ENCODE measurements at places on chromosomes 3 and 15.

DNA sequence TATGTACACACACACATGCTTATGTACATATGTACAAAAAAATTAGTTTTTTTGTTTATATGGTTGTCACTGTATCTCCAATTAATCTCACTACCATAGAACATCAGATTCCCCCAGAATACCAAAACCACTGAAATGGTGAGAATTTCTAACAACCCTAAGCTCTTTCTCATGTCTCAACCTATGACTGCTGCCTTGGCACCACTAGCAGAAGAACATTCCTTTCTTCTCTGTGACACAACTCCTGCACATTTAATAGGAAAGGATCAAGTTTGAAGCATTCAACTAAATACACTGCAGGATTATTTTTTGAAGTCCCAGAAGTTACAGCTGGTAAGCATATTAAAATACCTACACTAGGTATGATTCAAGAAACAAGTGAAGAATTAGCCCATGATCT, 109.6 kb downstream of the FAM174B start:
- no peak for DNase-seq

DNA sequence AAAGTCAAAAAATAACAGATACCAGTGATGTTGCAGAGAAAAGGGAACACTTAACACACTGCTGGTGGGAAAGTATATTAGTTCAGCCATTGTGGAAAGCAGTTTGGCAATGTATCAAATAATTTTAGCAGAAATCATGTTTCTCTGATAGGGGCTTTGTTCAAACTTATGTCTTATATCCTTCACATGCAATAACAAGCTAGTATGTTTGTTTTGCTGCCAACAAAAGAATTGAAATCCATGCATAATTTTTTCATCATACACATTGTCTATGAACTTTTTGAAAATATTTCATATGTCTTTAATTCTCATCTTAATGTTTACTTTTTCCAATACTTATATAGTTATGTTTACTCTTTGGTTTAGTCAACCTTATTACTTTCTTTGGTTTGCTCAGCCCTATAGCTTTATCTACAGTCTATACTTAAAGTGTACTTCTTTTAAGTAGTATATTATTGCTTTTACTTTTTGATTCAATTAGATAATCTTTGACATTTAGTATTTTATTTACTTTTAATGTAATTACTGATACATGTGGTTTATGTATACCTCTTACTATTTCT, 639.6 kb upstream of the CBLB start:
- DNase-seq = no peak

- DNase-seq = no peak
Observed at GRCh38 chr3:113133140-113133539, 78.2 kb upstream of the BOC start.

GRCh38 chr15:31049682-31050615, 51.6 kb downstream of the TRPM1 start:
- DNase-seq = no peak

GRCh38 chr3:108281670-108282069, 14.7 kb upstream of the HHLA2 start:
- no peak for DNase-seq

GRCh38 chr15:24856397-24857390, 98.1 kb upstream of the SNRPN start:
- no peak for DNase-seq

- no peak for DNase-seq
Observed at GRCh38 chr3:5169807-5170206, 17.7 kb upstream of the EDEM1 start.

DNA sequence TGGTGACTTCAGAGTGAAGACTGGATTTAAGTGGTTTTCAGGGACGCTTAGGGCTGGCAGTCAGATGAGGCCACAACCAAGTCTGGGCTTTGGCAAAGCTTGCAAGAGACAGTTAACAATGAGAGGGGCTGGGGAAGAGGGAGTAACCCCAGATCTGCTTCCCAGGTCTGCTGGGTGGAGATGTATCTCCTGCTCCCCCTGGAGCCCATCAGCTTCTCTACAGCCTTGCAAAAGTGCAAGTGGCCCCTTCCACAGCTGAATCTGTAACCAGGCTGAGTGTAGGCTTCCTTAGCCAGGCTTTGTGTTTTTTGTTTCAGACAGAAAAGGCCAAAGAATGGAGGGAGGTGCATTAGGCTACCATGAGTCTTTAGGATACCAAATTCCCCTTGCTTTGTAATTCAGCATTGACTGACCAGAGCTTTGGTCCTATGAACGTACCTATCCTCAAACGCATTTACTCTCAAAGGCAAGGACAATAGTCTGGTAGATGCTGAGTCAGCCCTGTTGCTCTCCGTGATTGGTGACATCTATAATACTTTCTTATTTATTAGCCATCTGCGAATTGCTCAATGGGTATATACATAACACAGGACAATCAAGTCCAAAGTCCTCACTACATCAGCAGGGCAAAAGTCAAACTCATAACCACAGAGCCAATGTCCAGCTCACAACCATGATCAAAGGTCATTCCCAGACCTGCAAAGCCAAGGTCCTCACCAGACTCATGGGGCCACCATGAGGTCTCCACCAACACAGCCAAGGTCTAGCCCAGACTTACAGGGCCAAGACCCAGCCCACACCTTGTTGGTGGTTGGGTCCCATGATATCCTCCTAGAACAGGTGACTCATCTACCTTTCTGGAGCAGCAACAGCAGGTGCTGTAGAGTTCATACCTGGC, 17.1 kb downstream of the CCDC13 start:
- no peak for DNase-seq

DNA sequence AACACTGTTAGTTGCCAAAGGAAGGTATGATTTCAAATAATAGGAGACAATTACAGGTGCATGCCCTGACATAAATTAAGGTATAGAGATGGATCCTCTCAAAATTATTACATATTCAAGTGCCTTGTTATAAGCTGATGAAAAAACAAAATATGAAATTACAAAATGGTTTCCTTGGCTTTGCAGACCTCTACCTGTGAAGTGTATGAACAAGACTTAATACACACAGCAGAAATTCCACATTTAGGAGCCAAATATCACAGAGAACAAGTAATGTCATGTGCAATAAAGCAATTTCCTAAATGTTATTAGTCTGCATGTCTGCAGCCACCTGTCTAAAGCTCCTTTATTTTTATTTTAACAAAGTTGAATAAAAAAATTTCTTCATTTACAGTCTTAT, 151.5 kb downstream of the ALCAM start:
- DNase-seq = no peak

GRCh38 chr3:48928679-48929078, 10.0 kb downstream of the ARIH2 start:
- DNase-seq = no peak

DNA sequence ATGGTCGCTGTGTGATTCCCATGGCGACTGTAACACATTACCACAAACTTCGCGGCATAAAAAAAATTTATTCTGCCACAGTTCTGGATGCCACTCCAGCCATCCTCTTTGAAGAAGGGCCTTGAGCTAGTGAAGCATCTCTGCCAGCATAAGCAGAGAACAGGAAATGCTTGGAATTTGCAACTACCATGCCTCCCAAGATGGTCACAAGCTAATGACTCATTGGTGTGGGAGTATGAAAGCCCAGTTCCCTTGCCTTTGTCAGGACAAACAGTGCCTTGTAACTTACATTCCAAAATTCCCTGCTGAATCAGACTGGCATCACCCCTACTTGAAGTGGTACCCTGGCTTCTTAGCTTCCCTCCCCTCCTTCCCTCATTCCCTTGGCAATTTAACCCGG, 129.7 kb downstream of the PROS1 start:
- DNase-seq = no peak

GRCh38 chr3:30752970-30753369, 141.5 kb downstream of the GADL1 start:
- DNase-seq = no peak

- no peak for DNase-seq
Observed at GRCh38 chr3:14899993-14900618, 47.3 kb upstream of the NR2C2 start.

- no peak for DNase-seq
Observed at GRCh38 chr15:55917881-55918296, 75.5 kb downstream of the NEDD4 start.

- no peak for DNase-seq
Observed at GRCh38 chr15:46170326-46170725, 535.5 kb downstream of the SQOR start.

- DNase-seq = no peak
Observed at GRCh38 chr3:127886231-127886955, 28.6 kb upstream of the KBTBD12 start.

- peak; percentile 60 for DNase-seq
Observed at GRCh38 chr15:34721802-34722438, 32.9 kb downstream of the GJD2 start.

GRCh38 chr3:77381431-77381830, 341.5 kb downstream of the ROBO2 start:
- no peak for DNase-seq

DNA sequence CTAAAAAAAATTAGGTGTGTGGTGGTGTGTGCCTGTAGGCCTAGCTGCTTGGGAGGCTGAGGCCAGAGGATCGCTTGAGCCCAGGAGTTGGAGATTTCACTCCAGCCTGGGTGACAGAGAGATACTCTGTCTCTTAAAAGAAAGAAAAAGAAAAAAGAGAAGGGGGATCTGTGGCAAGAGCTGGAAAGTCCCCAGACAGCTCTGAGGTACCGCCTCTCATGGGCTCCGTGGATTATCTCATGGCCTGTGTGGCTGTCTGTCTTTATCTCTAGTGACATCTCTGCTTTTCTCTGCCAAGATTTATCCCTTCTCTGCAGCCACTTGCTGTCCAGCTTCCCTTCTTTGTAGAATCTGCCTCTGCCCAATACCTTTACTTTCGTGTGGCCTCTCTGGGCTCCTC, 5.7 kb downstream of the EXOSC7 start:
- no peak for DNase-seq

- no peak for DNase-seq
Observed at GRCh38 chr3:4162096-4162495, 141.1 kb upstream of the SETMAR start.

GRCh38 chr3:119240101-119240590, 532 bp downstream of the B4GALT4 start:
- DNase-seq = no peak

DNA sequence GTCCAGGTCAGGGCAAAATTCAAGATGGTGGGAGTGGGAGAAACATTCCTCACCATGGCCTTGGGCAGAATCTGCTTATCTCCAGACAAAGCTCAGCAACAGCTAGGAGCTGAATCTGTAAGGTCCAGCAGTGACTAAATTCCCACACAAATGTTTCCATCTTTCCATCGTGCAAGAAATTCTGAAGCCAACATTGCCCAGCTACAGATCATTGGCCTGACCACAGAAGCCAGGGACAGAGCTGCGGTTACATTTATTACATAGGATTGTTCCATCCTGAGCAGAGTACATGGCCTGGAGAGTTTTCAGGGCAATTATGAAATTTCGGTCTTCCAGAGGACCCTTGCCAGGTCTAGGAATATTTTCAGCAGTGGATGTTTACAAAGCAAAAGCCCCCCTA, 100.3 kb downstream of the LIPC start:
- DNase-seq = no peak

- DNase-seq = no peak
Observed at GRCh38 chr3:59749291-59749690, 699.5 kb upstream of the CFAP20DC start.

- DNase-seq = no peak
Observed at GRCh38 chr15:43762824-43763223, 13.9 kb downstream of the ELL3 start.

GRCh38 chr15:34987609-34988026, 469 bp downstream of the ZNF770 start:
- peak; percentile 10 for DNase-seq

DNA sequence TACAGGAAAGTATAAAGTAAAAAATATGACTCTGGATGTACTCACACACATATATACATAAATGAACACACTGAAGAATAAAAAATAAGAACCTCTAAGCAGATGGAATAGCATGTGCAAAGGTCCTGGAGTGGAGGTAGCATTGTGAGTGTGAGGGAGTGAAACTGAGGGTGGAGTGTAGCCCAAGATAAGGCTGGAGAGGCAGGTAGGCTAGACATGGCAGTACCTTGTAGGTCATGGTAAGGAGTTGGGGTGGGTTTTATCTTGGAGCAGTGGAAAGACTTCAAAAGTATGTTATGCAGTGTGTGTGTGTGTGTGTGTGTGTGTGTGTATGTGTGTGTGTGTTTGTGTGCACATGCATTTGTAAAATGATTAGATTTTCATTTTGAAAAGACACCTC, 49.5 kb downstream of the TLNRD1 start:
- no peak for DNase-seq

GRCh38 chr3:20772869-20773268, 586.9 kb upstream of the SGO1 start:
- DNase-seq = no peak

- no peak for DNase-seq
Observed at GRCh38 chr3:42489116-42489936, 13.1 kb upstream of the VIPR1 start.

GRCh38 chr15:56946150-56946549, 27.7 kb downstream of the TCF12 start:
- DNase-seq = no peak

DNA sequence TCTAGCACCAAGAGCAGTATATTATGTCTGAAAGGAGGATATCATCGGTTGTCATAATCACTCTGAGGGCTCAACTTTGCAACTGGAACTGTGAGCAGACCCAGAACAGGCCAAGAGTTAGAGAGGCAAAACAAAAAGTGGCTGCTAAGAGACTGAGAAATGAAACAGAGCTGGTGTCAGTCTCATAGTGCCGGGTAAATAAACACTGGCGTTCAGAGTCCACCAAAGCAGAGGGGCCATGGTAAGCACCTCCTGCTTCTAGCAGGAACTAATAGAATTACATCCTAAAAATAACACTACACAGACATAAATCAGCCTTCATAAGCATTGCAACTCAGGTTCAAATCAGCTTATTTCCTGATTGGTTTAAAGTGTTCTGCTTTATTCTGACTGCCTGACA, 10.3 kb upstream of the IL12A start:
- DNase-seq = no peak

Data from NCI-H1417 treated with DMSO at 0.1 percent for 48 hours (cell line).